ENCODE measurements at places on chromosomes 13 and 19.

DNA sequence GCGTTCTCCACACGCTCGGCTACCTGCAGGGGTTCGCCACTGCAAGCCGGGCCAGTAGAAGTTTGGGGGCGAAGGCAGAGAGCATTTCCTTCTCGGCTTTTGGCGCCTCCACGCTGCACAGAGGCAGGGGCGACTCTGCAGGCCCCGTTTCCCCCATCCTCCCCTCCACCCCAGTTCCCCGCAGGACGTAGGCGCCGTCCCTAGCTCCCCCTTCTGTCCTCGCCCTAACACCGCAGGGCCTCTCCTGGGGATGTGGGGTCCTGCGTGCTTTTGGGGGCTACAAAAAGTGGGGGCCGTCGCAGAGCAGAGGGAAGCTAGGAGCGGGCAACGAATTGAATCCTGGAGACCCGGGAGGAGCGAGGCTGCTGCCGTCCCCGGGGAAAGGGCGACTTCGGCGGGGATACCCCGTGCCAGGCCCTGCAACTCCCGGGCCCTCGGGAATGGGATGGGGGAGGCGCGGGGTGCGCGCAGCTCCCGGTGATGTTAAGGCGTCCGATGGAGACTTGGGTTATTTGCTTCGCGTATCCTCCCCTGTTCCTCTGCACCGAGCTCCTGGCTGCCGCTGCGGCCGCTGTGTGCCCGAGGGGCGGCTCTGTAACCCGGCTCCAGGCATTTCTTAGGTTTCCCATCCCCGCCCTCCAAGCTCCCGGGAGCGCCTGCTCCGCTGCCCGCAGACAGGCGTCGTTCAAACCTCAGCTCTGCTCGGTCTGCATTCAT is 255.9 kb upstream of the SOX21 start:
- H3K4me1 ChIP-seq, result peaks cover 1% of the 10 kb centered on the region
- H3K27me3 ChIP-seq, result peaks cover 7% of the 10 kb centered on the region
- H3K4me3 ChIP-seq, result peak overlapping the region; percentile 78
- peak; percentile 68 for DNase-seq
- no peak overlapping the region for H3K27ac ChIP-seq
- H3K36me3 ChIP-seq, result no peaks in the 10 kb centered on the region

GRCh38 chr13:113635709-113636108 is 22.3 kb downstream of the ATP4B start:
- H3K4me1 ChIP-seq, result peaks cover 8% of the 10 kb centered on the region
- H3K27ac ChIP-seq, result no peak overlapping the region
- peaks cover 32% of the 10 kb centered on the region for H3K36me3 ChIP-seq
- no peak for DNase-seq

GRCh38 chr13:23504180-23504579 is 66.0 kb upstream of the TNFRSF19 start:
- peak overlapping the region; percentile 14 for H3K4me3 ChIP-seq
- peaks cover 31% of the 10 kb centered on the region for H3K4me1 ChIP-seq
- H3K27ac ChIP-seq, result peak overlapping the region; percentile 80
- H3K27me3 ChIP-seq, result peaks cover 11% of the 10 kb centered on the region

- no peaks in the 10 kb centered on the region for H3K36me3 ChIP-seq
- H3K27ac ChIP-seq, result no peak overlapping the region
- peaks cover 10% of the 10 kb centered on the region for H3K4me1 ChIP-seq
Measured at GRCh38 chr19:13959141-13959961, 7.0 kb downstream of the DCAF15 start.

GRCh38 chr19:16894080-16894479 is 5.3 kb downstream of the F2RL3 start:
- H3K27me3 ChIP-seq, result peaks cover 12% of the 10 kb centered on the region
- peak; percentile 63 for DNase-seq
- H3K36me3 ChIP-seq, result no peaks in the 10 kb centered on the region

- H3K36me3 ChIP-seq, result no peaks in the 10 kb centered on the region
- no peak overlapping the region for H3K27ac ChIP-seq
- H3K4me1 ChIP-seq, result peaks cover 13% of the 10 kb centered on the region
Measured at GRCh38 chr19:5914946-5915781, 1.1 kb downstream of the CAPS start.

Measured in glutamatergic neuron (in vitro differentiated cells).